ENCODE measurements at places on chromosomes 2 and 18.

DNA sequence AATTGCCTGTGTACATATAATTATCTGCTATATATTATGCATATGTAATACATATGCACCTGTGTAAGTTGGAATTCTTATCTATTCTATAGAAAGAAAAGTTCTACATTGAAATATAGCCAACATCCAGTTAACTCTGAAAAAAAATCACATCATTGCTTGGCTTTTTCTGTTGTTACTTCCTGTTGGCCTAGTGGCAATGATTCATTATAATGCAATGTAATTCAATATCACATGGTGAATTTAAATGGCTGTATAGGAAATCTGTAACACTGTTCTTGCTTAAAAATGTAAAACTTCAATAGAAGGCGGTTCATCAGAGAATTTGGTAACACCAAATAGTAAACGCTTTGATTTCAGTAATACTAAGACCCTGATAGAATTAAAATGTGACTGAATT lies 44.5 kb upstream of the MAP4K3 start:
- no peak for DNase-seq

- no peak for DNase-seq
Observed at GRCh38 chr2:103594823-103595222, 833.0 kb downstream of the TMEM182 start.

DNA sequence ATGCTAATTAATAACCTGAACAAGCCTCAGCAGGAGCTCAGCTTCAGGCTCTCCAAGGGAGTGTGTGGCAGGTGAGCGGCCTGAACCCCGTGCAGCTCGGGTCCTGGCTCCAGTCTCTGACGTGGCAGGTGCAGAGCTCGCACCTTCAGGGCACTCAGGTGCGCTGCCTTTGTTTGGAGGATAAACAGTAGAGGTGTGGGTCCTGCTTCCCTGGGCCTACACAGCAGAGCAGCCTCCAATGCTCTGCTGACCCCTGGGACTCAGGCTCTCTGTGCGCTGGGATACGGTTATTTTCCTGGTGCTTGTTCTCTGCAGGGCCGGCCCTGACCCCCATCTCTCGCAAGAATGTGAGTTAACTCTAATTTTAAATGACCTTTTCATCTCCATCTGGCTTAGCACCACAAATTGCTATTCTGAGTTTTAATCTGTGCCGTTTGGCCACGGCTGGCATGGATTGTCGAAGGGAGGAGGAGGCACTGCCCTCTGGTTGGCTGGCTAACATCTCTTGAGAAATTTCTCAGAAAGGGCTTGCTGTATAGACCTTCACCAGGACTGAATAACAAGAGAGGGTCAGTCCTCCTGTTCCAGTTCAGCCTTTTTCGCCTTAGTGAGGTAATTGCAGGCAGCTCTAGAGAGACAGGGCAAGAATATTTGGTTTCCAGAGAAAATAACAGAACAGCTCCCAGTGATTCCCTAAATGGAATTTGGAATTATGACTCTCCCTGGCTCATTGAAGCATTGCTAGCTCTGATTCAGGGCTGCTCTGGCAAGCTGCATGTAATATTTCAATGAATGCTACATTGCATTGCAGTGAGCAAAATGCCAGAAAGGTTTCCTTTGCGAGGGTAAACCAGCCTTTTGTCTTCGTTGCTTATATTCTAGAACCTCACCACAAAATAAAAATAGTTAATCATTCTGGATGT lies 161.8 kb downstream of the DCDC2C start:
- DNase-seq: no peak

DNA sequence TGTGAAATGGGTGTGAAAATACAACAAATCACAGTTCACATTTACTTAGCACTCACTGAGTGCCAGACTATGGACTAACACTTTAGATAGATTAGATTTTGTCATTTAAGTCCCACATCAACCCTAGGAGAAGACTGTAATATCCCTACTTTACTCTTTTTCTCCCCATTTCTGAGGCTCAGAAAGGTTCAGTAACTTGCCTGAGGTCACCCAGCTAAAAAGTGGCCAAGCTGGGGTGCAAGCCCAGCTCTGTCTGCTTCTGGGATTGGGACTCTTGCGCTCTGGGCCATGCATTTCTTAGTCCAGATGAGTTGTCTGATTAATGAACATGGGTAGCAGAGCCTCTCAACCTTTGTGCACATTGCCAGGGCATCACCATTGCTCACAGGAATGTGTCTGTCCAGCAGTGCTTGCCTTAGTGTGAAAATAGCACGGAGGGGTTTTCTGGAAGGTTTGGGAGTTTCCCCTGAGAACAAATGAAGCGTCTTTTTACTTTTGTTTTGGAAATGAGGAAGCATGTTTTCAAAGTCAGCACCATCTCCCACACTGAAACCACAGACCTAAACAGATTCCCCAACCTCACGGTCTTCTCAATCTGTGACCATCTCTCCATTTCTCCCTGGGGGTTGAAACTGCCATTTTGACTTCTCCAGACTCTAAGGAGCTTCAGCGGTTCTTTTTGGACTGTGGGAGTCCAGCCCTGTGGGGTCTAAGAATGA lies 31.9 kb downstream of the NRP2 start:
- no peak for DNase-seq

GRCh38 chr2:146119586-146119985 lies 1599.7 kb upstream of the ZEB2 start:
- DNase-seq: no peak

- no peak for DNase-seq
Observed at GRCh38 chr2:62604336-62604735, 98.3 kb upstream of the TMEM17 start.

- DNase-seq: no peak
Observed at GRCh38 chr2:217956586-217957457, 46.0 kb downstream of the TNS1 start.

DNA sequence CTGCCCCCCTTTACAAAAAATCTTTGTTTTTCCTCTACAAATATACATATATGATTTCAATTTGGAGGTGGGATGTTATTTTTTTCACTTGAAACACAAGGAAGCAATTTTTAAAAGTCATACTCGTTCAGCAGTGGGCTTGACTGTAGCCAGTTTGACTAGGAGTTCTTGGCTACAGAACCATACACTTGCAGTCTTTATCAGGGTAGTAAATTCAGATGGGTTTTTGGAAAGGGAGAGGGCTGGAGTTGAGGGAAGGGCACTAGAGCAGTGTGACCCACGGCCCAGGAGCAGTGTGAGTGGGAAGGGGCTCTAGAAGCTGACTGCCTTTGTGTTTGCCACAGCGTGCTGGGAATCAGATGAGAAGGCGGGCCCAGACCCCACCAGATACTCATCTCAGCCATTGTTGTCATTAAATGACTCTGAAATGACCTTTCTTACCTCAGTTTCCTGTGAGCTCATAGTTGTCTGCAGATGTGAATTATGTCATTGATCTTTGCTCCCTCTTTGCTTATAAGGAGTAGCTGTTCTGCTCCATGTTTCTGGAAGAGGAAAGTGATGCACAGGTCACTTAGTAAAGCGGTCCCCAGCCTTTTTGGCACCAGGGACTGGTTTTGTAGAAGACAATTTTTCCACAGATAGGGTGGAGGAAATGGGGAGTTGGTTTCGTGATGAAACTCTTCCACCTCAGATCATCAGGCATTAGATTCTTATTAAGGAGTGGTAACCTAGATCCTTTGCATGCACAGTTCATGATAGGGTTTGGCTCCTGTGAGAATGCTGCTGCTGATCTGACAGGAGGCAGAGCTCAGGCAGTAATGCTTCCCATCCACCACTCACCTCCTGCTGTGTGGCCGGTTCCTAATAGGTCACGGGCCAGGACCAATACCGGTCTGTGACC lies 116.8 kb downstream of the SPTBN1 start:
- DNase-seq: no peak

GRCh38 chr2:45964223-45964841 lies 312.9 kb downstream of the PRKCE start:
- DNase-seq: peak; percentile 4

DNA sequence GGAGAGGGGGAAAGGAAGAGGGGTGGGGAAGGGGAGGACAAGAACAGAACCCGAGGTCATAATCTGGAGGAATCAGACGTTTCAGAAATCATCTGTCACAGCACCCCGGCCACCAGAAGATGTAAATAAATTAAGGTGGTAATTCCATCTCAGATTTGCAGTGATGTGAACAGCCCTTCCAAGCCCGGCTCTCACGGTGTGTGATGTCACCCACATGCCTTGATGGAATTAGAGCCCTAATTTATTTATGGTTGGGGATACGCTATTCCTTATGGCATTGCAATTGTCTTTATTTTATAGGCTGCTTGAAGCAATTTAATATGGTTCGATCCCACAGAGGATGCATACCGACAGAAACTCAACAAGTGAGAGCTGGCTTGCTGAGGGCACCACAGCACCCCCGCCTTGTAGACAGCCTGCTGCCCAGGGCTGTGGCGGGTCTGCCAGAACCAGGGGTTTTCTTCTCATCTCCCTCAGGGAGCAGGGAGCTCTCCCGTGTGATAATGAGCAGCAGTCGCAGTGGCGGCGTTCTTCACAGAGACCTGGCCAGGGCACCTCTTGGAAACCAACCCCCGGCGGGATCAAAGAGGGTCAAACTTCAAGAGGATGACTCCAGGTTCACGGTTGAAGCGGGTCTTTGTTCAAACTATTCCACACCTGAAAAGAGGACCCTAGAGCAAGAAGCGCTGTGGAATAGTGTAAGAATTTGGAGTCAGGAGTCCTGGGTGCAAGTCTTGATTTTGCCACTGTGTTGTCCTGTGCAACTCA lies 40.5 kb upstream of the SIX2 start:
- no peak for DNase-seq

- no peak for DNase-seq
Observed at GRCh38 chr2:168216351-168217005, 30.9 kb downstream of the STK39 start.

DNA sequence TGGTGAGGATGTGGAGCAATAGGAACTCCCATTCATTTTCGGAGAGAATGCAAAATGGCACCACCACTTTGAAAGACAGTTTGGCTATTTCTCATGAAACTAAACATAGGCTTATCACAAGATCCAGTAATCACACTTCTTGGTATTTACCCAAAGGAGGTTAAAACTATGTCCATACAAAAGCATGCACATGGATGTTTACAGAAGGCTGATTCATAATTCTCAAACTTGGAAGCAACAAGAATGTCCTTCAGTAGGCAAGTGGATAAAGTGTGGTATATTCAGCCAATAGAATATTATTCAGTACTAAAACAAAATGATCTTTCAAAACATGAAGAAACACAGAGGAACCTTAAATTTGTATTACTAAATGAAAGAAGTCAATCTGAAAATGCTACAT lies 440.6 kb downstream of the FBXO15 start:
- no peak for DNase-seq

DNA sequence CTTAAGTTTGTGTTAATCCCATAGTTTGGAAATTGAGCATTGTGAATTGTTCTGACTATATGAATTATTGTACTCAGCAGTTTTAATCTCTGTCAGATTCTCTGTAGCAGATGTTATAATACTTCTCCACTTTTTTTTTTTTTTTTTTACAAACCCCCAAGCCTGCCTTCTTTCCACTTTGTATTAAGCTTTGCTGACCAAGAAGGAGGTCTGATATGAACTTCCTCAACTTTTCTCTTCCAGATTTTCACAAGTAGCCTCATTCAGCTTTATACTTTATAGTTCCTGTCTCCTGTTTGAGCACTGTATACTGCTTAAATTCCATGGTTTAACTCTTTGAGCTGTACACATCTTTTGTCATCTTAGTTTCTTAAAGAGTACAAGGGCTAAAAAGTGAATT lies 105.0 kb downstream of the HAUS1 start:
- no peak for DNase-seq

DNA sequence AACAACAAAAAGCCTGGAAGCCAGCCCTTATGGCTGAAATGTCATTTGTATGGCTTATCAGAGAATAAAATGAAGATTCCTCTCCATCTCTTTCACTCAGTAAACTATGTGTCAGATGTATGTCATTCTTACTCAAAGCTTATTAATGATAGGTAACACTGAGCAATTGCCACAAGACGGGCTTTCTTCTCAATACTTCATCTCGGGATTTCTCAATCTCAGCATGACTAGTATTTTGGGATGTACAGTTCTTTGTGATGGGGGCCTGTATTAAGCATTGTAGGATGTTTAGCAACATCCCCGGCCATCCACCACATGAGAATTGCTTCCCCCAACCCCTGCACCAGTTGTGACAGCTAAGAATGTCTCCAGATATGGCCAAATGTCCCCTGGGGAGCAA lies 80.2 kb downstream of the MREG start:
- no peak for DNase-seq

GRCh38 chr2:86371527-86371926 lies 34.1 kb upstream of the REEP1 start:
- no peak for DNase-seq

- no peak for DNase-seq
Observed at GRCh38 chr2:188573453-188573852, 281.8 kb downstream of the GULP1 start.

DNA sequence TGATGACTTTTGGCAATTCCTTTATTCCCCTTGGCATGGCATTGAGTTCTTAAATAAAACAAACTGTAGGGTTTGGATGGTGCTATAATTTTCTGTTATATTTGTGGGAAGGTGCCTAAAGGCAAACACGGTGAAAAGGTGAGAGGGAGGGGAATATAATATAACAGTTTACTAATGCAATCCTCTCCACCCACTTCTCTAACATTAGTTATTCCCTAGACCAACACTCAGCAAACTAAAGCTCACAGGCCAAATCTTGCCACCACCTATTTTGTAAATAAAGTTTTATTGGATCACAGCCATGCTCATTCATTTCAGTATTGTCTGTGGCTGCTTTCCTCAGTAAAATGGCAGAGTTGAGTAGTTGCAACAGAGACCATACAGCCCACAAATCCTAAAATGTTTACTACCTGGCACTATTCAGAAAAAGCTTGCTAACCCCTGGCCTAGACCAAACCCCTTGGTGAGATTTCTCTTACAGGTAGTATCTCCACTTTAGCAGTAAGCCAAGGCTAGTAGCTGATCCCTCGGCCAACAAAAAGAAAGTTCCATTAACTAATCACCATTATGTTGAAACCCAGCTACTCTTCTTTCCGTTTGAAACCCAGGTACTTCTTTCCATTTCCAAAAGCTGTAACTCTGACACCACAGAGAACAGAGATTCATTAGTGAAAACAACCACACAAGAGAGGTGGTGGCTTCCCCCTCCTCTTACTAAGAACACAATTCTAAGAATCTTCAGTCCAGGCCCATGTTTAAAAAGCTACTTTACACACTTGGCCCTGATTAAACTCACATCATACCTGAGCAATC lies 136.1 kb upstream of the CHAC2 start:
- DNase-seq: no peak

- no peak for DNase-seq
Observed at GRCh38 chr18:1253827-1254226, 349.2 kb downstream of the ADCYAP1 start.

DNA sequence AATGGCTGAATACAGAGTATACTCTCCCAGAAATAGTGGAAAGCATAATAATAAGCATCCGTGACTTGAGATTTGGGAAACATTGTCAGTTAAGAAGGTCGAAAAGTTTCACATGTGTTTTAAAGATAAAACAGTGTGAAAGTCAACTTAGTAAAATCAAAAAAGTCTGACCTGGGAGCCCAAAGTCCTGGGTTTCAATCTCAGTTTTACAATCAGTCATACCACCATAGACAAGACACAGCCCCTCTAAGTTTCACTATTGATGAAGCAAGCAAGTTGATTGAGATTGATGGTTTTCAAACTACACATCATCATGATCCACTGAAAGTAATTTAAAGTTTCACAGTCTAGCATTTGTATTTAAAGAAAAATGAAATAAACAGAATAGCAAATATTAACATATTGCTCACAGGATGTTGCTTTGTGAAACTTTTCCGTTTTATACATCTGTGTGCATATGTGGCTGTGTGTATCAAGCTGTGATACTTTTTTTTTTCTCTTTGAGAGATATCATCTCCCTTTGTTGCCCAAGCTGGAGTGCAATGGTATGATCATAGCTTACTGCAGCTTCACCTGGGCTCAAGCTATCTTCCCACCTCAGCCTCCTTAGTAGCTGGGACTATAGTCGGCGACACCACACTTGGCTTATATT lies 71.1 kb downstream of the PIK3C3 start:
- no peak for DNase-seq

Data from esophagus squamous epithelium (tissue), 5 donors.